ENCODE measurements at places on chromosomes 2 and 18.

- no peak for DNase-seq
Observed at GRCh38 chr2:106011380-106011779, 182.7 kb downstream of the UXS1 start.

GRCh38 chr2:30150786-30151185, 4.0 kb downstream of the YPEL5 start:
- no peak for DNase-seq

DNA sequence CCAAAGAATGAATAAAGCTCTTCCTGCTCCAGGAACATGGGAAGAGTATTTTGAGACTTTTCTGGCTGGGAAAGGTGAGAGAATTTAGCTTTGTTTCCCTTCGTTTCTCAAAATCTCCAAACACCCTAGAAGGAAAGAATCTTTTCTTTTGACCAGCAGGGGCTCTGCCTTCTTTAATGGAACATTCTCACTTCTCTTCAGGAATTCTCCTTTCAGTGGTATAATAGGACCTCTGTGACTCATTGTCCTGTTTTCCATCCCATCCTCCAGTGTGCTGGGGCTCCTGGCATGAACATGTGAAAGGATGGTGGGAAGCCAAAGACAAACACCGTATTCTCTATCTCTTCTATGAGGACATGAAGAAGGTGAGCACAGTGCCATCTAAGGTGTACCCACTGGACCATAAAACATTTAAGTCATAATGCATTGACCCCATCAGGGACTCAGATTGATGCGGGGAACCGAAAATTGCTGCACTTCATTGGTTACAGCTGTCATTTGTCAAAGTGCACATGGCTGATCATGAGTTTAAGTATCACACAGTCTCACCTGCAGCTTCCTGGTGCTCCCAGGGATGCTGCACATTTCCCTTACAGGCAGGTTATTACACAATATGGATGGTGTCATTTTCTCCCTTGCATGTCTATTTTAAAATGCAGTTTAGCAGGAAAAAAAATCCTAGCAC, 5.5 kb downstream of the SULT1C4 start:
- peak; percentile 9 for DNase-seq

DNA sequence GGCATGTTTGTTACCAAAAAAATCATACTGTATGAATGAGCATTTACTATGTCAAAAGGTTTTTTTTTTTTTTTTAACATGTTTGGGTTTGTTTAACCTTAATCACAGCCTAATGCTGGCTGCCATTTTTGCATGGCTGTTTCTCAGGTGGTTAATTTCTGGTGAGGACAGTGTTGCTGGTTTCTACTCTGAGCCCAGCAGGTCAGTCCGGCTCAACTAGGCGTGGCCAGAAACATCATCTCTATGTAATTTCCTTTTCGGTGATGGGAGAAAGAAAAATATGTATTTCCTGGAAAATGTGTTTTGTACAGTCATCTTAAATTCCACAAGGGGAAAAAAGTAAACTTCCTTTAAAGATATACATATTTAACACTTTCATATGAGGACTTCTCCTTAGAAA, 24.9 kb upstream of the BZW1 start:
- DNase-seq: no peak

DNA sequence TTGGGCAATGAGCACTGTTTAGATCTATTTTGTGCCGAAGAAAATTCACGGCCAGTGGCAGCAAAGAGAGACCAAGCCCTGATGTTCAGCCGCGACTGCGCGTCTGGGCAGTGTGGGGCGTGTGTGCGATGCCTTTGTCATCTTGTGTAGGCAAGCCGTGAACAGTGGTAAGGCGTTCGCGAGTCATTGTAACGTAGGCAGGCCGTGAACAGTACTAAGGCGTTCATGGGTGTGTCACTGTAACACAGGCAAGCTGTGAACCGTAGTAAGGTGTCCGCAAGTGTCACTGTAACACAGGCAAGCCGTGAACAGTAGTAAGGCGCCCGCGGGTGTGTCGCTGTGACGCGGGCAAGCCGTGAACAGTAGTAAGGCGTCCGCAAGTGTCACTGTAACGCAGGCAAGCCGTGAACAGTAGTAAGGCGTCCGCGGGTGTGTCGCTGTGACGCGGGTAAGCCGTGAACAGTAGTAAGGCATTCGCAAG, 99.9 kb downstream of the NFATC1 start:
- DNase-seq: no peak

GRCh38 chr2:120858361-120859106, 122.9 kb downstream of the GLI2 start:
- no peak for DNase-seq

- no peak for DNase-seq
Observed at GRCh38 chr18:41936471-41937134, 18.4 kb upstream of the PIK3C3 start.

DNA sequence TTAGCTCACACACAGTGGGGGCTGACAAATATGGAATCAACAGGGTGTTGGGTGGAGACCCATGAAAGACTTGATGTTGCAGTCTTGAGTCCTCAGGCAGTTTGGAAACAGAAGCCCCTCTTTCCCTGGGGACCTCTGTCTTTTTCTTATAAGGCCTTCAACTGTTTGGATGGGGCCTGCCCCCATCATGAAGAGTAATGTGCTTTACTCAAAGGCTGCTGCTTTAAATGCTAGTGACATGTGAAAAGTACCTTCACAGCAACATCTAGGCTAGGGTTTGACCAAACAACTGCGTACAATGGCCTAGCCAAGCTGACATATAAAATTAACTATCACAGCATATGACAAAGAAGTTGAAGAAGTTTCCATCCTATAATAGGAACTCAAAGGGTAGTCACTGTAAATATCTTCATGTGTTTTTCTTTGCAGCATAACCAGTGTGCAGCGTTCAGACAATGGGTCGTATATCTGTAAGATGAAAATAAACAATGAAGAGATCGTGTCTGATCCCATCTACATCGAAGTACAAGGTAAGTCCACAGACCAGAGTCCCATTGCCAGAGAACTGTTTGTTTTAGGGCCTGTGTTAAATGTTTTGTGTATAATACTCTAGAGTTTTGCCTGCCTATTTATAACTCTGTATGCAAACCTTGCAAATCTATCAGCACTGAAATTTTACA, 46.3 kb downstream of the MERTK start:
- DNase-seq: no peak

DNA sequence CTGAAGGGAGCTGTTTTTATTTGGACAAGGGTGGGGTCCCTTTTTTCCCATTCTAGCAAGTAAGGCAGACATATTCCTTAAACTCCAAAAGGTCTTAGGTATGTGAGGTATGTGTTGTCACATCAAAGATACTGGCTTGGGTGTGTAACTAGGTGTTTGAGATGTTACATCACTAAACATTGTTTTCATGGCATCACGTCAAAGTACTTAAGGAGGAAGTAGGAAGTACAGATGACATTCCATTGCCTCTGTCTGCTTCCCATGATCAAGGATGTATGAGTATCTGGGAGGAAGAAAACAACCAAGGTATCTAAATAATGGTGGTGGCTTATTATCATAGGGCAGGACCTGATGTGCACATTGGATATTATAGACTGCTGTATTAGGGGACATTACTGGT, 39.3 kb downstream of the CD302 start:
- DNase-seq: no peak

DNA sequence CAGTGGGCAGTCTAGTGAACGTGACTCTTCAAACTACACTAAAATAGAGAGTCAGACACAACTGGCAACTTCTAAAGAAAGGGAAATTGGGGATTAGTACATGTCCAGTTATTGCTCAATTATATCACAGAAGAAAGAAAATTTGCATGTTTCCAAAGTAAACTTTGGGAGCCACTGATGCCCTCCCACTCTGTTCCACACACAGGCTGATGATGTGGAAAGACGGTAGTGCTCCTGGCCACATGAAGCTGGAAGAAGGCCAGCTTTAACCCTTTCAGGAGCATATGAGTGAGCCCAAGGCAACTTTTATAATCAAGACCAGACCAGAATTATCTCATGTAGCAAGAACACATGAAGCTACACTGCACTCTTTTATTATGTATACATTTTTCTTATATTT, 141.0 kb downstream of the NR4A2 start:
- no peak for DNase-seq

GRCh38 chr2:63122921-63123320, 72.3 kb downstream of the OTX1 start:
- DNase-seq: no peak

GRCh38 chr18:34576622-34577021, 133.5 kb upstream of the DTNA start:
- no peak for DNase-seq

DNA sequence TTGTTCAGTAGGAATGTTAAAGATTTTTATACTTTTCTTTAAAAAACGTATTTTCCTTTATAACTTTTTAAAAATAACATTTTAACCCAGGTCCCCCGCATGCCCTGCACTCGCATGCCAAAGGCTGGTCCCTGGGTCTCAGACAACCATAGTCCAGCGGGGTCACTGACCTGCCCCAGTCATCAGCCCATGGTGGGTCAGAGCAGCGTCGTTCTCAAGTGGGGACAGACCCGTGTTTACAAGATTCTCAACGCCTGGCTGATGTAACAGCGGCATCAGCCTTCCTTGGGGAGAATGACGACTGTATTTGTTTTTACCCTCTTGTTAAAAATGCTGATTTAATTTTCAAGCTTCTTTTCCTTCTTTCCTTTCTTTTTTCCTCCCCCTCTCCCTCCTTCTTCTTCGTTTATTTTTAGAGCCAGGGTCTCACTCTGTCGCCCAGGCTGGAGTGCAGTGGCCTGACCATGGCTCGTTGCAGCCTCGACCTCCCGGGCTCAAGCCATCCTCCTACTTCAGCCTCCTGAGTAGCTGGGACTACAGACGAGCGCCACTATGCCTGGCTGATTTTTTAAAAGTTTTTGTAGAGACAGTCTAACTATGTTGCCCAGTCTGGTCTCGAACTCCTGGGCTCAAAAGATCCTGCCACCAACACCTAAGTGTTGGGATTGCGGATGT, 1.0 kb upstream of the EFHD1 start:
- no peak for DNase-seq

GRCh38 chr18:79855147-79855933, 57.6 kb downstream of the KCNG2 start:
- no peak for DNase-seq

GRCh38 chr2:172081221-172082022, 3.9 kb upstream of the DLX1 start:
- DNase-seq: peak; percentile 31

DNA sequence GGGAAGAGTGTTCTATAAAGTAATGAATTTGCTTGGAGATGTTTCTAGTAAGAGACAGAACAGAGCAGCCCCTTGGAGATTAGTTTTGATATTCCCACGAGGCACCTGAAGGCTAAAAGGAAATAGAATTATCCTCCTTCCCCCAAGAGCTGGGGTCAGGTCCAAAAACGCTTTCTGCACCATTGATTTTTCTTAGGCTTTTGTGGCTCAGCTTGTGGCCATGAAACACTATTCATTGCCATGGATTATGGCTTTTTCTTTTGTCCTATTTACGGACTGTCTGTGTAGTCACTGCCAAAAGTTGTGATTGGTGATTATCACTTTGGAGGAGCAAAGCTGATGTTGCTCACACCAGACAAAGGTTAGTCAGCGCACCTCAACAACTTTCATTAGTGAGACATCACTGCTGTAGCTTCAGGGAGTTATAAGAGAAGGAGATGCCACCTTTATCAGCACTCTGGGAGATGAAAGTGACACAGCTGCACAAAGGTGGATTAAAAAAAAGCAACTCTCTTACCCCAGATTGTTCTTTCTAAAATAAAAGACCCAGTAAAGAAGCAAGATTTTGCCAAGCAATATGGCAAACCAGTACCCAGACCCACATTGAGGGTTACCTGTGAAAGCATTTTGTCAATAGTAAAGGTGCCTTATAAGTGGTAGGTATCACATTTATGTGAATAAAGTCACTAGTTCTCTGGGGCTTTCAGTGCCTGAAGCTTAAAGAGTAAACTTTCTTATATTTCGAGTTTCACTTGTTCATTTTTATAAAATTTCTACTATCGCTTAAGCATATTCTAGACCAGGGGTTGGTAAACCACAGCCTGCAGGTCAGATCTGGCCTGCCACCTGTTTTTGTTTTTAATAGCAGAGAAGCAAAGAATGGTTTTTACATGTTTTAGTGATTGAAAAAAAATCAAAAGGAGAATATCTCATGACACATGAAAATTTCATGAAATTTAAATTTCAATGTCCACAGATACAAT, 10.6 kb downstream of the CXCR4 start:
- DNase-seq: no peak

- no peak for DNase-seq
Observed at GRCh38 chr2:191847764-191848163, 876 bp upstream of the CAVIN2 start.

DNA sequence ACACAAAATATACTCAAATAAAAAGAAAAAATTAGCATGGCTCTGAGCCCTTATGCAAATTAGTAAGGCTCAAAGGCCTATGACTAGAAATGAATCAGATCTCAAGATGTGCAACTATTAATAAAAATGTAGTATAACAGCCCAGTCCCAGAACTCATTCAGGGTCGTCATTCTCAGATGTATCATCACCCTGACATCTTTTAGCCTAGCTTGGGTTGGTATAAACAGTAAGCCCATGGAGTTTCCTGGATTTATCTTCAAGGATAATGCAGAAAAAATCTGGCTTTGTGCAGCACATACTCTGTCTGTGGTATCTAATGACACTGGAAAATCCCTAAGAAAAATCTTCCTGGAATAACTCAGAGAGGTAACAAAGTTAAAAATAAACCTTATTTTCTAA, 239.3 kb downstream of the ZNF385B start:
- no peak for DNase-seq

GRCh38 chr18:42298759-42299675, 344.0 kb downstream of the PIK3C3 start:
- DNase-seq: peak; percentile 68

- DNase-seq: no peak
Observed at GRCh38 chr2:63882395-63883105, 40.9 kb downstream of the UGP2 start.

DNA sequence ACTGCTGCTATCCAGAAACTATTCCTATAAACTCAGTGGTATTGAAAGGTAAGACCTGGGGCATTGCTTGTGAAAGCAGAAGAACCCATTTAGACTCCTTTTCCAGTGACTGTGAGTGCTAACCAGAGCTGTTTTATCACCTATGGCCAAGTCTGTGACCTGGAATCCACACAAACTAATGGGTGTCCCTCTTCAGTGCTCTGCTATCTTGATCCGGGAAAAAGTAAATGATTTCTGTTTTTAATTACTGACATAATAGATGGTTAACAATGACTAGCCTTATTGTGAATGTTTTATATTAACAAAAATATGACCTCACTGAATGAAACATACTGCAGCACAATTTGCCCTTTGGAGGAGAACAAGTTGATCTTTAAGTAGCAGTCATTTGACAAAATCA, 251.6 kb upstream of the MC4R start:
- no peak for DNase-seq

DNA sequence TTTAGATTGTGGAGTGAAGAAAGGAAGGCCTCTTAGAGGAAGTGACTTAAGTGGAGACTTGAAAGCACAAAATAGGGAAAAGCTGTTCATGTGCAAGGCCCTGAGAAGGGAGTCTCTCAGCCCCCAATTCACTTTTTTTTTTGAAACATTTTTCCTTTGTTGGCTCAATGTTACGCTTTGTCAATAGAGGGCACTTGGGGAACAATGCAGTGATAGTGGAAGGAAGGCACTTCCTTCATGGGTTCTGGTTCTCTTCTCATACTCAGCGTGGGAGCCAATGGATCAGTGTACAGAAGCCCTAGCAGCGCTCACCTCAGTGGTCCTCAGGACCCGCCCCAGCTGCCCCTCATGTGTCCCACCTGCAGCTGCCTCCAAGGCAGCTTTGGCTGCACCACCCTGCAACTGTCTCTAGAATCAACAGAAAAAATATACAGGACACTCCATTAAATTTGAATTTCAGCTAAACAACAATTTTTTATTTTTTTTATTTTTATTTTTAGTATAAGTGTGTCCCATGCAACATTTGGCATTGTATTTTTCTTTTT, 8.6 kb upstream of the C2orf42 start:
- no peak for DNase-seq

- DNase-seq: no peak
Observed at GRCh38 chr2:65019010-65019409, 29.8 kb downstream of the SLC1A4 start.
